Tongue (tissue), 3 donors: ENCODE measurements at places on chromosomes 7 and 10.

- peak; percentile 10 for DNase-seq
Measured at GRCh38 chr7:17773289-17773626, 167.0 kb downstream of the SNX13 start.

DNA sequence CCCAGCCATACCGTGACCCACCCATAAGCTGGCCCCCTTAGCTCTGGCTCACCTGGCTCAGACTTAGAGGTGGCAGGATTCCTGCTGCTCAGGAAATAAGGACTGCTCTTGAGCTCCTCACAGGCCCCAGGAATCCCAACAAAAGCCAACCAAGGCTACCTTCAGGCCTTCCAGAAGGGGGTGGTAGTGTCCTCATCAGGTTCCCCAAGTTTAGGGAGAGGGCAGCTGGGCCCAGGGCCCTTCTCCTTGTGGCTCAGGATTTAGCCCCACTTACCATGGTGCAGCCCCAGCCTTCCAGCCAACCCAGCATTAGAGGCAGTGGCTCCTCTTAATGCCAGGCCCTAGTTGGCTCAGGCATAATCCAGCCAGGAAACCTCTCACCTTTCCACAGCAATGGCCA is 23.5 kb downstream of the NPFFR1 start:
- no peak for DNase-seq

DNA sequence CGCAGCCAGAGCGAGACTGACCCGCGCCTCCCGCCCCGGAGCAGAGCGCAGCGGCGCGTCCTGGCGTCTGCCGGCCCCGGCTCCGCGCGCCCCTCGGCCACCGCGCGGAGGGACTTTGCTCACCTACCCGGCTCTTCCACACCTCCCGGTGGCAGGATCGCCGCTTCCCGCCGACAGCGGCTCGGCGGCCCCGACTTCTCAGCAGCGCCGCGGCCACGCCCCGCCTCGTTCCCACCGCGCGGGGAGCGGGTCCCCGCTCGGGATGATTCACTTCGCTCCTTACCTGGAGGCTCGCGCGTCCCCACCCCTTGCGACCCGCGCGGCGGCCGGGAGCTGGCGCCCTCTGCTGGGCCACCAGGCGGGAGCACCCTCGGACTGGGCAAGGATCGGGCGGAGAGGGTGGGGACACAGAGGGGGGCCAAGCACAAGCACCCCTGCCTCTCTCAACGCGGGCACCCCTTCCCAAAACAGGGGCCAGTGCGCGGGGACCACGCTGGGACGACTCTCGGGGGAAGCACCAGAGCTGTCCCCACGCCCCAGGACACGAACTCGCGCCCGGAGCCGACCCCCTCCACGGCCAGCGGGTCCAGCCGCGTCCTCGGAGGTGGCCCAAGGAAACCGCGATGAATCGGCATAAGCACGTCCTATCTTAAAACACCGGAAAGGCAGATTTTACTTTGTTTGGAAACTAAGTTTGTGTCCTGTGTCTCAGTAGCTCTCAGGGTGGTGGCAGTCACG is 101.0 kb upstream of the SVIL start:
- peak; percentile 90 for DNase-seq

- DNase-seq: no peak
Measured at GRCh38 chr10:126783806-126784557, 113.5 kb upstream of the C10orf90 start.

GRCh38 chr10:67725567-67725966 is 29.6 kb upstream of the CTNNA3 start:
- DNase-seq: no peak

DNA sequence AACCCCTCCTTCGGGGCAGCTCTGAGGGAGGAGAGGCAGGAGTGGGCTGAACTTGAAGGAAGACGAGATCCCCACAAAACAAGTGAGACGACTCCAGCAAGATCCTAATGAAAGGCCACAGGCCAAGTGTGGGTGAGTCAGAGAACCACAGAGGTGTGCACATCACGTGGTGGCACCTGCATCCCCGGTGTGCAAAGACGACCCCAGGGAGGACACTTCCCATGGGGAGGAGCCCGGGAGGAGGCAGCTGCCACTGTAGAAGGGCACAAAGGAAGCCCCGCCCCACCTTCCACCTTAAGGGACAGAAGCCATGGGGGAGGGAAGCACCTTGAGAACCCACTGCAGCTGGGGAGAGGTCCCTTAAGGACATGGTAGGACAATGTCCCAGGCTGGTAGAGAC is 45.7 kb downstream of the ESYT2 start:
- no peak for DNase-seq
